ENCODE measurements at places on chromosomes 12 and 14. TPM values are rescaled to one million over a fixed set of nuclear protein-coding genes. Genes with fewer than 3 reads are reported as not detected.

The SLC41A2 gene
- 21.4 TPM for total RNA-seq

The TAS2R19 gene
- total RNA-seq, result 0.17 TPM

The CDK4 gene
- total RNA-seq, result 231 TPM

The CIROP gene
- total RNA-seq, result not detected

The NFE2 gene
- not detected for total RNA-seq

The TAS2R9 gene
- total RNA-seq, result not detected

The GPR84 gene
- total RNA-seq, result not detected

The RPL10L gene
- not detected for total RNA-seq

The UBR7 gene
- 11.7 TPM for total RNA-seq

The KRT73 gene
- total RNA-seq, result not detected

The GRIP1 gene
- total RNA-seq, result not detected

The LRRC10 gene
- total RNA-seq, result not detected

The KRT77 gene
- not detected for total RNA-seq

The ACADS gene
- 15.2 TPM for total RNA-seq

The FIGNL2 gene
- not detected for total RNA-seq

The APPL2 gene
- total RNA-seq, result 45.5 TPM

The SLC6A15 gene
- 2.1 TPM for total RNA-seq

The RFX4 gene
- not detected for total RNA-seq

The JAG2 gene
- total RNA-seq, result 0.12 TPM

The CACNA1C gene
- total RNA-seq, result 10.7 TPM
